ENCODE measurements at places on chromosomes 7 and 10.
A peak's percentile ranks its signal among the peaks of the same experiment; 100 is the strongest.

DNA sequence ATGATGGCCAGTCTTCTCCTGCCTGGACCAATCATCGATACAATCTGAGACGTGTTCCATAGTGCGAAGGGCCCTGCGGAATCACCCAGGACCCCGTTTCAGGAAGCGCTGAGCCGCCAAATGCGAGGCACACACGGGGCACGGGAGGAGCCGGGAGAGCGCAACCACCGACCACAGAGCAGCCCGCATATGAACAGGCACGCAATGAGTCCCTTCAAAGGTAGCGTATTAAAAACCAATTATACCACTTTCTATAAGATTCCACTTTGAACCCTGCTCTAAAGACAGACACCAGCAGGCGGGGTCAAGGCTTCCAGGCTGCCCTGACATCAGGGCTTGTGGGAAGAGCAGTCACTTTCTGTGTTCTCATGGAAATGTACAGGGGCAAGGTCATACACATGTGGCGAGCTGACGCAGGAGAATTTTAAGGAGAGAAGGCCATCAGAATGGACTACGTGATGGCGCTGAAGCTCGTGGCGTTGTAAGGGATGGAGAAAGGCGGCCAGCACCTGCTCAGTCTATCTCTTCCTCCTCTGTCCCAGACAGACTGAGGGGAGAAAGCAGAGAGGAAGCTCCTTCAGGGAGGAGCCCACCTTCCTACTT lies 46.2 kb downstream of the AMZ1 start:
- no peak for DNase-seq

DNA sequence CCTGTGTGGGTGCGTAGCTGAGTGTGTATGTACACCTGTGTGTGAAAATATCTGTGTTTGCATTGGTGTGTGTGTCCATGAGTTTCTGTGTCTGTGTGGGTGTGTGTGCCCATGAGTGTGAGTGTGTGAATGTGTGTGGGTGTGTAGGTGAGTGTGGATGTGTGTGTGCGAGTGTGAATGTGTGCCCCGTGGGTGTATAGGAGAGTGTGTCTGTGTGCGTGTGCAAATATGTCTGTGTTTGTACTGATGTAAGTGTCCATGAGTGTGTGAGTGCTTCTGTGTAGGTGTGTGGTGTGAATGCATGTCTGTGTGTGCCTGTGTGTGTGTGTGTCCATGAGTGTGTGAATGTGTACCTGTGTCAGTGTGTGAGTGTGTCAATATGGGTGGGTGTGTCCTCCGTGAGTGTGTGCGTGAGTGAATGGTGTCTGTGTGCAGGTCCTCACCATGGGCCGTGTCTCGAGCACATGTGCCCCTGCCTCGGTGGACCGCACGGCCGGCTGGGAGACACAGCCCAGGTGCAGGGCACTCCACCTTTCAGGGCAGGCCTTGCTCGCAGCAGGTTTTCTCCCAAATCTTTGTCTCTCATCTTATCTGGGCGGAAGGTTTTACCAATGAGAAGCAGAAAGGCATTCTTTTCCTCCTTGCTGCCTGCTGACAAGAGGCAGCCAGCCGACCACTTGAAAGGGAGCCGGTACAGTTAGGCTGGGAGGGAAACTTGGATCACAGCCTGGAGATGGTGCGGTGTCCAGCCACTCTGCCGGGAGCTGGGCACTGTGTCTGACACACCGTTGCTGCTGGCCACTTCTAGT lies 107.1 kb upstream of the FAM20C start:
- DNase-seq: no peak

DNA sequence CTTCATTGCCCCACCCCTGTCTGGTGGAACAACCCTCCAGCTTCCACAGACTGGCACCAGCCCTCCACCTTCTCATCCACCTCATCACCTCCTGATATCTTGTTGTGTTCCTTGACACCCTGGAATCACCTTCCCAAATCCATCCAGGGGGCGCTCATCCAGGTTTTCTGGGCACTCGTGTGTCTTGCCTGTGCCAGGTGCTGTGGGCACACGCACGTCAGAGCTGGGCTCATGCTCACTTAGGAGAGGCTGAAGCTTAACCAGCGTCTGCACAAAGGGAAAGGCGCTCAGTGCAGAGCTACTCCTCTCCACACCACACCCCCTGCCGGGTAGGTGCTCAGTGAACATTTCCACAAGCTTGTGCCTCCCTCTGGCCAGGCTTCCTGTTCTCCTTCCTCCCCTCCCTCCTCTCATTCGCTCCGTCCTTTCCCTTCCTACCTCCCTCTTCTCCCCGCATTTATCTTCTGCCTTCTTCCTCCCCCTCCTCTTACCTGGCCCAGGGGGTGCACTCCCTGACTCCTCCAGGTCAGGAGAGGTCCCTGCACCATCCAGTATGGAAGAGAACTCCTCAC lies 4.8 kb downstream of the ADCYAP1R1 start:
- DNase-seq: no peak

GRCh38 chr10:35182631-35183510 lies 56.2 kb downstream of the CREM start:
- DNase-seq: no peak

DNA sequence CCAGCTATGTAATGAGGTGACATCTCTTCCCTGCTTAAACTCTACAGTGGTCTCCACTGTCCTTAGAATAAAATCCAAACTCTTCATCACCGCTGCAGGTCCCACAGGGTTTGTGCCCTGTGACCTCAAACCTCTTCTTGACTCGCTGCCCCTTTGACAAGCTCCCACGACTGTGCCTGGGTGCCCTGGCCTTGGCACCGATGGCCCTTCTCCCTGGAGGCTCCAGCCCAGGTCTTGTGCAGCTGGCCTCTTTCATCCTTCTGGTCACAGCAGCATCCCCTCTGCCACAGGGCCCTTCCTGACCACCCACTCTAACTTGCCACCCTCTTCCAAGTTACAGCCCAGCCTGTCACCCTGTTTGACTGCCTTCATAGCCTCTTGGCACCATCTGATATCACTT lies 108.2 kb downstream of the DLG5 start:
- no peak for DNase-seq

DNA sequence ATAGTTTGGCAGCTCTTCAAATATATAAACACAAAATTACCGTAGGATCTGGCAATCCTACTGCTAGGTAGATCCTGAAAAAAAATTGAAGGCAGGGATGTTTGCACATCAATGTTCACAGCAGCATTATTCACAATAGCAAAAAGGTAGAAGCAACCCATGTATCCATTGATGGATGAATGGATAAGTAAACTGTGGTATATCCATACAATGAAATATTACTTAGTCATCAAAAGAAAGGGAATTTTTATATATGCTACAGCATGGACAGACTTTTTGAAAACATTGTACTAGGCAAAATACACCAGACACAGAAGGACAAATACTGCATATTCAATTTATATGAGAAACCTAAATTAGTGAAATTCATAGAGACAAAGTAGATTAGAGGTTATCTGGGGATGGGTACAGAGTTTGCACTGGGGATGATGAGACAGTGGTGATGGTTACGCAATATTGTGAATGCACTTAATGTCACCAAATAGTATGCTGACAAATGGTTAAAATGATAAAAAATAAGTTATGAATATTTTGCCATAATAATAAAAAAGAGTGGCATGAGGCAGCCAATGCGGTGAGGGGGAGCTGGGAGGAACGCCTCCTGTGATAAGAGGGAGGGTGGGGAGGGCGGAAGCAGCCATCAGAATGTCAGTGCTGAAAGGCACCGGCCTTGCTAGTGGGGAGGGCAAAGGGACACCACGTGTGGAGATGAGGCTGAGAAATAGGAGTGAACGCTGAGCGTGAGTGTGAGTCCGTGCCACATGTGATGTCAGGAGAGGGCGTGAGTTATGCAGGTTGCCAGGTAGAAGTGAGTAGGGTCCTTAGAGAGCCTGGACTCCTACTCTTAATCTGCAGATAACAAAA lies 386.1 kb upstream of the PODXL start:
- DNase-seq: no peak

DNA sequence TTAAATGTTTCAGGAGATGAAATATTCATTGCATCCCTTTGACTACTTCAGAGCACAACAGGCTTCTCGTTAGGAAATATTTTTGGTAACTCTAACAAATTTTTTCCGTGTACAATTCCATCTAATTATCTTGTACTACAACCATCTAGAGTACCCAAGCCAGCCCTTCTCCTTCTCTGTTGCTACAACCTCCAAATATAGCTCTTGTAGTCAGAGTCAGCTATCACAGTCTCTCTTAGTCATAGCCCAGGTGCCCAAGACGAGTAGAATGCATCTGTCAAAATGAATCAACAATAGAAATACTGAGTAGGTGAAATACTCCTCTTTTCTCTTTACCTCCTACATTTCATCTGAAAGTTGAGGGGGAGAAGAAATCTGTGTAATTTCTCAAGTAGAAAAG lies 74.0 kb downstream of the INHBA start:
- no peak for DNase-seq

GRCh38 chr10:3635211-3635671 lies 149.8 kb downstream of the KLF6 start:
- no peak for DNase-seq

- no peak for DNase-seq
Measured at GRCh38 chr7:50687575-50688225, 95.0 kb downstream of the GRB10 start.

- no peak for DNase-seq
Measured at GRCh38 chr7:99278180-99278579, 5.5 kb downstream of the MYH16 start.

- DNase-seq: no peak
Measured at GRCh38 chr10:36188080-36188453, 546.0 kb upstream of the FZD8 start.

DNA sequence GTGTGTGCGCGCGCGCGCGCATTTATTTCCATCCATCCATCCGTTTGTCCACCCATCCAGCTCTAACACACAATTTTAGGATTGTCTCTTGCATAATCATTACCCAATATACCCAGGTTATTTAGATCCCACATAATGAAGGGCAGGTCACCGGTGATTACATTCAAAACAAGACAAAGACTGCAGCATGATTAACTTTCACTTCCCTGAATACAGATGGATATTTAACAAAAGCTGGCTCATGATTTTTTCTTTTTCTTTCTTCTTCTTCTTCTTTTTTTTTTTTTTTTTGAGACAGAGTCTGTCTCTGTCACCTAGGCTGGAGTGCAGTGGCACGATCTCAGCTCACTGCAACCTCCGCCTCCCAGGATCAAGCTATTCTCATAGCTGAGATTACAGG lies 86.2 kb downstream of the SH3PXD2A start:
- DNase-seq: no peak

GRCh38 chr7:27193335-27194001 lies 6.4 kb downstream of the HOXA13 start:
- no peak for DNase-seq

DNA sequence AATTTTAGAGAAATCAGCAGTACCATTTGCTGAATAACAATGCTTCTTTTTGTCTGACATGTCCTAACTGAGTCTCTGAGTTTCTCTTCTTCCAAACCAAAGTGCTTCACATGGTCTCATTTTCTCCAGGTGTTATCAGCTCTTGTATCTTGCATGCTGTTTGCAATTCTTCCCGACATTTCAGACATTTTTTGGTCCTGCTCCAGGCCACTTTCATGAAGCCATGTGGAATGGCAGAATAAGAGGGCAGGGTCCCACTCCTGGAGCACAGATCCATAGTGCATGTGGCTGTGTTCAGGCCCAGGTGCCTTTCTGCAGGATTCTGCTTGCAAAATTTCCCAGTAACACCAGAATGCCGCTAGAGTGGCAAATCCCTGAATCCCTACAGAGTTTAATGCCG lies 916.2 kb downstream of the NXPH1 start:
- DNase-seq: no peak

- DNase-seq: no peak
Measured at GRCh38 chr10:131825150-131825848, 75.5 kb upstream of the PPP2R2D start.

DNA sequence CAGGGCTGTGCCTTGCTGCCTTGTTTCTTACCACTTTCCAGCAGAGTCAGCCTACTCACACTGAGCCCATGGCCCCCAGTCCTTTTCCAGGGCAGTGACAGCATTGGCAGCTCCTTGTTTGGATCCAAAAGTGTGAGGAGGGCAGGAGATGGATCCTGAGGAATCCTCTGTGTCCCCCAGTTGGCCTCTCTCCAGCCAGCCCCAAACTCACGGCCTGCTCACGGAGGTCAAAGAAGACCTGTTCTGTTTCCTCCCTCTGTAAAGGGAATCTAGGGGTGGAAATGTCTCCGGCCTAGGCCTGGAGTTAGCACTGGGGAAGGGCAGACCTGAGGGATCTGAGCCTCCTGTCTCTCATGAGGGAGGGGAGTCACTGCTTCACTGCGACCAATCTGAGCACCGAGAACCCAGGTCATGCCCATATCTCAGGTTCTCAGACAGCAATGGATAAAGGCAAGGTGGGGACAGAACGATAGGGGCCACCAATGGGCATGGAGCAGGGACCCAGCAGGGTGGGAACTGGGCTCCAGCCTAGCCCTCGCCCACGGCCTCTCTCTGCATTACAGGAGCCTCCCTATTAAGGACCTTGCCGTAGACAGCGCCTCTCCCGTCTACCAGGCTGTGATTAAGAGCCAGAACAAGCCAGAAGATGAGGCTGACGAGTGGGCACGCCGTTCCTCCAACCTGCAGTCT lies 23.2 kb downstream of the LDB3 start:
- DNase-seq: no peak

- DNase-seq: no peak
Measured at GRCh38 chr10:16001581-16001980, 141.3 kb upstream of the MINDY3 start.

- no peak for DNase-seq
Measured at GRCh38 chr7:159050704-159051103, 94.0 kb downstream of the VIPR2 start.

DNA sequence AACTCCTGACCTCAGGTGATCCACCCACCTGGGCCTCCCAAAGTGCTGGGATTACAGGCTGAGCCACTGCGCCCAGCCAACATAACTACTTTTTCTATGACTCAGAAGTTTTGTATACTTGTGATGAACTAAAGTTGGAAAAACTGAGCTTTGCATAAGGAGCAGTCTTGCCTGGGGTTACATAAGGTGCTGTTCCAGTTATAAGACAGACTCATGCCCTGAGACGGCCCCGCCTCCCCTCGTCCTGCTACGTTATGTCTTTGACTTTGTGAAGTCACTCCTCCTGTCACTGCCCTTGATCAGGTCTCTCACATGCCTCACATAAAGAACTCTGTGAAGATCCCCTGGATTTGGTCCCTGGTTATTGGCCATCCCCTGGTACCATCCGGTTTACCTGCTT lies 40.4 kb upstream of the OPN4 start:
- DNase-seq: no peak

- no peak for DNase-seq
Measured at GRCh38 chr7:158731761-158732160, 27.2 kb upstream of the NCAPG2 start.

DNA sequence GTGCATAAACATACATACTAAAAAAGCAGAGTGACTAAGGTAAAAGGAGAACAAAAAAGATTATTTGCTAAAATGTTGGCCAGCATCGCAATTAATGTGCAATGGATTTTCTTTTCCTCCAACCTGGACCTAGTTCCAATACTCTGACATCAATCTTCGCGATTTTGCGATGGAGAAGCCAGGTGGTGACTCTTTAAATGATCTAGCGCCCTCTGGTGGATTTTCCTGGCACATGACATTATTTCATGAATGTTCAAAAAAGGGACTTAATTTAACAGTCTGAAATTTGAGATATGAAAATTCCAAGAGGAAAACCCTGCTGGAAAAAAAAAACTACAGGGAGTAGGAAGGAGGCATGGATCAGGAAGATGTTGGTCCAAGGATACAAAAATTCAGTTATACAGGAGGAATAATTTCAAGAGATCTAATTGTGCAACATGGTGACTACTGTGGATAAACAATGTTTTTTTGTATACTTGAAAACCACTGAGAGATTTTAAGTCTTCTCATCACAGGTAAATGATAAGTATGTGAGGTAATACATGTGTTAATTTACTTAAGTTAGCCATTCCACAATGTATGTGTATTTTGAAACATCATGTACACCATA lies 4.3 kb upstream of the KCNMA1 start:
- peak; percentile 74 for DNase-seq

All from GM13977 (cell line).